ENCODE measurements at places on chromosomes 11 and 22. TPM values are rescaled to one million over a fixed set of nuclear protein-coding genes. Genes with fewer than 3 reads are reported as not detected.

DNA sequence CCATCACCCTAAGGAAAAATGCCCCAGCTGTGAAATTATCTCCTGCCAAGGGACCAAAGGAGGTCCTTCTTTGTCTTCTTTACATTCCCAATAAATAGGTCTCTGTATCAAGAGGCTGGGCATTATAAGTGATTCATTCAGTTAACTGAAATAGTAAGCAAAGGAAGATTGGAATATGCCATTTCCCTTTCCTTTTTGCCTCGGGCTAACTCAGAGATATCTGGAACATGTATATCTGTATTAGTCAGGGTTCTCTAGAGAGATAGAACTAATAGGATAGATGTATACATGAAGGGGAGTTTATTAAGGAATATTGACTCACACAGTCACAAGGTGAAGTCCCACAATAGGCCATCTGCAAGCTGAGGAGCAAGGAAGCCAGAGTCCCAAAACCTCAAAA lies 15.3 kb upstream of the CWF19L2 start:
- DNase-seq, result no peak

Gene DAGLA
- total RNA-seq, result 0.91 TPM

Gene OR2AG2
- not detected for total RNA-seq

GRCh38 chr22:44202261-44202789 lies 21.6 kb downstream of the PARVG start:
- peak; percentile 78 for DNase-seq

DNA sequence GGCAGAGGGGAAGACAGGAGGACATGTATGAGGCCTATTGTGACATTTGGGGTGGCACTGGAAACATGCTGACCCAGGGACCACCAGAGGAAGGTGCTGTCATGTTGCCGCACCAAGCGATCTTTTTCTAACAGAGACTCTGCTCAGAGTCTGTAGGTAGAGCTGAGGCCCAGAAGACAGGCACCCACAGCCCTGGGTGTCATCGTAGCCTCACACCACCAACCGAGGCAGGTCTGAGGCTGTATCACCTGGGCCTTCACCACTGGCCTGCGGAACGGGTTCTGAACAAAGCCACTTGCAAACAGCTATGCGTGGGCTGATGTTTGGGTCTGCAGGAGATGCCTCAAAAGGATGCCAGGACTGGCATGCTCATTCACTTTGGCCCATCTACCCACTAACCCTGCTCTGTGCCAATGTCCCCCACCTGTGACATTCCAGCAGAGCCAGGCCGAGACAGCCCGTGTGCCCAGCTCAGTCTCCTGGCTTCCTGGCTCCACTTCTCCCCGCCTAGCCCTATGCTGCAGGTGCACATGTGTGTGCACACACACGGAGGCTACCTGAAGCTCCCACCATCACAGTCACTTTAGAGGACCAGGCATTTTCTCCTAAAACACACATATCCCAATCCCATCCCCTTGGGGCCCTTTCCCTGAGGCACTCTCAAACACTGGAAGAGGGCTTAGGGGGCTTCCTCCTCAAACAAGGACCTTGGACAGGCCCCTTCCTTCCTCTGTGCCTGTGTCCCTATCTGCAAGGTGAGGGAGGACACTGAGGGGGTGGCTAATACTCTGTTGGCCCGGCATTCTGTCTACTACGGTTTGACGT lies 3.6 kb downstream of the TRIM29 start:
- no peak for DNase-seq

DNA sequence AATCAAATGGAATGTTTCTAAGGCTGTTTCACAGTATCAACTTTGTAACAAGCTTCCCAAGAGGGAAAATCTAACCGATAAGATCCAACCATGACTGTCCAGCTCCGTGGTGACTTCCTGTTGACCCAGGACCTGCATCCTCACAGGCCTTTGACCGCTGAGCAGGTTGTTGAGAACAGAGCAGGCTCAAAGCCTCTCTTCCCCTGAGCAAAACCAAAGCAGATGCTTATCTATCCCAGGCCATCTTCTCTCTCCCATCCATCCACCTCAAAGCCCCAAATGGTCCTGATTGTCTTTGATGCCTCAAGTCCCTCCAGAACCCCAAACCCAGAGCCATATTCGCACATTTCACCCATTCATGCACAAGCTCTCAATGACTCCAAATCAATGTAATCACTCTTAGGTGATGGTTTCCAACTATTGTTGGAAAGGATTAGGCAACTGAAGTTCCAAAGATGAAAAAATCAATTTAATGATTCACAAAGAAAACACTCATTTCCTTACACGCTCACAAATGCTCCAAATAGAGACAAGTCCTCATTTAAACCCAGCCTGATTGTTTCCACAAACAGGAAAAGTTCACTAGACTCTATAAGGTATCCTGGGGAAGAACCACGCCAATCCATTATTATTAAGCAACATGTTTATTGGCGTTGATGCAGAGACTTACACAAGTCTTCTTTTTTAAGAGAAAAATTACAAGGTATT lies 48.7 kb downstream of the C11orf58 start:
- DNase-seq, result no peak

All from Daoy (cell line).